ENCODE measurements at places on chromosomes 2 and 18.

GRCh38 chr2:230714136-230714480, 1.5 kb downstream of the CAB39 start:
- no peak for DNase-seq

DNA sequence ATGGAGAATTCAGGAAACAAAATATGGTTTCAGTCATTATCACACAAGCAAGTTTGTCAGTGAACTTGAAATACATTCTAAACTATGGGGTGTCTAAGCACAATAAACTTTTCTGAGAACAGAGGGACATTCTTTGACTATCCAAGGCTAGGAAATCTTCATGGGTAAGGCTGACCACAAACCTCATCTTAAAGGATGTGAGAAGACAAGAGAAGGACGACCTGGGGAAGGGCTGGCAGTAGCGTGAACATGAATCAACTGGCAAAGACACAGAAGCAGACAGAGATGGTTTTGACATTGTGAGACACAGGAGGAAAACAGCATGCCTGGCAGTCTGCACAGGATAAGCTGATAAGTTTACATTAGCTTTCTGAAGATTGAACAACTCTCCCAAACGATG, 752.4 kb upstream of the SLC8A1 start:
- no peak for DNase-seq

DNA sequence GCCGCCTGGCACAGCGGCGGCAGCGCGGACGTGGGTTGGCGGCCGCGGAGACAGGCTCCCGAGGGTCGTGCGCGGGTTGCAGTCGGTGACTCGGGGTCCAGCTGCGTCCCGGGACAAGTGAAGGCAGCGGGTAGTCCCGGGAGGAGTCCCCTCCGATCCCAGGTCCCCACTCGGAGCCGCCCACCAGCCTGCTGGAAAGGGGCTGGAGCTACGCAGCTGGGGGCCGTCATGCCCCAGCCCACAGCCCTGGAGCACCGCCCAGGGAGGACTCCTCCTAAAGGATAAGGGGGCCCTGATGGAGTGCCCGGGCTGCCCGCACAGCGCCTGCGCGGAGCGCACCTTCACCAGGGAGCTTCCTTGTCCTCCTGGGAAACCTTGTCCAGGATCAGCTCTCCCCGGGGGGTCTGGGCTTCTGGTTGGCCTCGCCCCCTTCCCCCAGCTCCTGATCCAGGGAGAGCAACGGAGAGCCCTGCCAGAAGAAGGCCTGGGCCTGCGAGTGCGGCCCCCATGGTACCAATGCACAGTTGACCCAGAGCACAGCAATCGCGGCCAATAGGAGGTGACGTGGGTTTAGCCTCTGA, 25.9 kb upstream of the ALPP start:
- no peak for DNase-seq

DNA sequence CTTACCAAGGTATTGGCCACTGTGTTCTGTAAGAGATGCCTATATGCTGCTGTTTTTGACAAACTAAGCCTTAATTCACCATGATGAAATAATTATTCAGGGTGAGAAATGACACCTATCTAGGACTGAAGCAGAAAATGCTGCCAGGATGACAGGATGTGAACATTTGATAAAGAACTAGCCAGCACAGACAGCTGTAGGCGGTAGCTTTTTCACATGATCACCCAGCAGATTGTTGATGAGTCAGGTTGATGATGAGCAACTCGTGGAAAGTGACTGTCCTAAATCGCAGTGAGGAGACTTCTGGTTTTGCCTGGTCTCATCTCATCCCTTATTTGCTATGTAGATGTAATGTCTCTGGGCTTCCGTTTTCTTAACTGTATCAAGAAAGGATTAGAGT, 144.1 kb downstream of the PRPF40A start:
- DNase-seq = peak; percentile 62

- DNase-seq = peak; percentile 49
Measured at GRCh38 chr18:57223144-57223870, 76.4 kb downstream of the BOD1L2 start.

GRCh38 chr2:99205491-99205890, 24.5 kb downstream of the MRPL30 start:
- no peak for DNase-seq

- DNase-seq = no peak
Measured at GRCh38 chr2:219628235-219628985, 980 bp downstream of the SLC4A3 start.

DNA sequence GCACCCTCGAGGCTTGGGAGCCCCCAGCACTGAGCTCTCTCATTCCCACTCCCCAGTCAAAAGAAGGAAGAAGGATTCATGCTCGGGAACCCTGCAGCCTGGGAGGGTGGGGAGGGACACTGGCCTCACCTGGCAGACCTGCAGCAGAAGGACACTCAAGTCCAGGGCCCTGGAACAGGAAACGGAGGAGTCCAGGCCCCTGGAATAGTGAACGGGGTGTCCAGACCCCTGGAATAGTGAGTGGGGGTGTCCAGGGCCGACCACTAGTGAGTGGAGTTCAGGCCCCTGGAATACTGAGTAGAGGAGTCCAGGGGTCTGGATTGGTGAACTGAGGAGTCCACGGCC, 292.5 kb downstream of the NDUFA10 start:
- DNase-seq = no peak

GRCh38 chr2:205675861-205676516, 6.3 kb upstream of the NRP2 start:
- DNase-seq = peak; percentile 60

DNA sequence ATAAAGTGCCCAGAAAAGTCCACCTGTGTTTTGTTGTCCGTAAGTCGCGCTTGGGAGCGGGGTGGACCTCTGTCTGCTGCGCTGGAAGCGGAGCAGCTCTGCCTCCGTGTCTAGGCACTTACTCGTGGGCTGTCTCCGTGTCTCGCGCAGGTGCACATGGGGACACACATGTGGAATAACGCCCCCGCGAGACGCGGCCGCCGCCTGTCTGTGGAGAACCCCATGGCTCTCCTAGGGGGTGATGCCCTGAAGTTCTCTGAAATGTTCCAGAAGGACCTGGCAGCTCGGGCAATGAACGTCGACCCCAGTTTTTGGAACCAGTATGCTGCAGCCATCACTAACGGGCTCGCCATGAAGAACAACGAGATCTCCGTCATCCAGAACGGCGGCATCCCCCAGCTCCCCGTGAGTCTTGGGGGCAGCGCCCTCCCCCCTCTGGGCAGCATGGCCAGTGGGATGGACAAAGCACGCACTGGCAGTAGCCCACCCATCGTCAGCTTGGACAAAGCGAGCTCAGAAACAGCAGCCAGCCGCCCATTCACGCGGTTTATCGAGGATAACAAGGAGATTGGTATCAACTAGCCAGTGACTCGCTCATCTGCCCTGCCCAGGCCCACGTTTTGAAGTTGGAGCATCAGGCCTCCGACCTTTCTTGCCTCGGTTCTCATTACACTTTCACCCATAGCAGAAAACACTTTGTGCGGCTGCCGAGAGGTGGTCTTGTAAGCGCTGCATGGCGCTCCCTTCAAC, 17.3 kb downstream of the SALL3 start:
- DNase-seq = no peak

DNA sequence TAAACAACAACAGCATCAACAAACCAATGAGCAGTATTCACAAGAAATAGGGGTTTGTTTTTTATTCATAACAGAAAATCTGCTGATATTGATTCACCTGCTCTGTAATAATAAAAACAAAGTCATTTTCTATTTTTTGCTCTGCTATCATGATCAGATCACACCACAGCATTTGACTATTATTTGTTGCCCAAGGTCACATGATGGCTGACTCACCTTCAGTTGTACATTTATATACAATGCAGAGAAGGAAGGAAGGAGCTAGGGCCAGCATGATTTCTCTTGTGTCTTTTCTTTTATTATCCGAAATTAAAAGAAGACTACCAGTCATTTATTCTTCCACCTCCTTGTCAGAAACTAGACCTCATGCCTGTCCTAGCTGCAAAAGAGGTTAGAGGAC, 1427.7 kb upstream of the CELF4 start:
- no peak for DNase-seq

DNA sequence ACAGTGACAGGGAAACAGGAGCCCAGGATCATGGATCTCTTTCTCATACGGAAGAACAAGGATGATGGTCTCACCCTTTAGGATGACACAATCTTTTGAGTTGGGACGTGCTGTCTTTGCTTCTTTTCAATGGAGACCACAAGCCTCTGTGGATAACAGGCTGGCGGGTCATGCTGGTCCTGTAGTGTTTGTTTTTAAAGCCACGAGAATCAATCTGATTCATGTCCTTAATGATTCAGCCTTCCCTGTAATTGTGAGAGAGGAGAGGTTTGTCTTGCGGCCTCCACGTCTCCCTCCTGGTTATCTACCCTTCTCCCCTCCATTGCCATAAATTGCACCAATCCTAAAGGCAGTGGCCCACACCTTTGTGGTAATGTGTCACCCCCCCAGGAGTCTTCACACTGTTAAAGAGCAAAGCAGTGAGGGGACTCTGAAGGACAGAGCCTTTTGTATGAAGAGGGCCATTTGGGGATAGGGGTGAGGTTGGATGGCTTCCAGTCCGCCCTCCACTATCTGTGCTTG, 87.7 kb upstream of the TGFA start:
- DNase-seq = no peak

- DNase-seq = no peak
Measured at GRCh38 chr2:68653034-68653433, 9.7 kb downstream of the PROKR1 start.

DNA sequence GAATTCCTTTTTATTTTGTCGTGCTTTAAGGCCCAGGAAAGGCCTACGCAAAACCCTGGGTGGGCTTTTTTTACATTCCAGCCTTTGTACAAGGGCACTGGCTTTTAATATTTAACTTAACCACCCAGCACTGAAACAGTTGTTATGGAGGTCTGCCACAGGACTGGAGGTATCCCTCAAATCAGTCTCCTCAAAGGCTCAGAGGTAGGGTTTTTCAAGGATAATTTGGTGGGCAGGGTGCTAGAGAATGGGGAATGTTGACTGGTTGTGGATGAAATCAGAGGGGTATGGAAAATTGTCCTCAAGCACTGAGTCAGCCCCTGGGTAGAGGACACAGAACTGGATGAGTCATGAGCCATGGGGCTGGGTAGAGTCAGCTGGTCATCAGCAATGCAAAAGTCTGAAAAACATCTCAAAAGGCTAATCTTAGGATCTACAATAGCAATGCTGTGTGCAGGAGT, 443.1 kb downstream of the THSD7B start:
- no peak for DNase-seq

DNA sequence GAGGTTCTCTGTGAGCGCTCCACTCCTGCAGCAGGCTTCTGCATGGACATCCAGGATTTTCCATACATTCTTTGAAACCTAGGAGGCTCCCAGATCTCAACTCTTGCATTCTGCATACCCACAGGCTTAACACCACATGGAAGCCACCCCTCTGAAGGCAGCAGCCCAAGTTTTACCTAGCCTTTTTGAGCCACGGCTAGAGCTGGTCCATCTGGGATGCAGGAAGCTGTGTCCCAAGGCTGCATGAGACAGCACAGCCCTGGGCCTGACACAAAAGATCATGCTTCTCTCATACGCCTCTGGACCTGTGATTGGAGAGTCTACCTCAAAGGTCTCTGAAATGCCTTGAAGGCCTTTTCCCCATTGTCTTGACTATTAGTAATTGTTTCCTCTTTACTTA, 53.6 kb upstream of the RPRM start:
- no peak for DNase-seq

GRCh38 chr2:167196461-167197252, 308.4 kb downstream of the XIRP2 start:
- DNase-seq = no peak

DNA sequence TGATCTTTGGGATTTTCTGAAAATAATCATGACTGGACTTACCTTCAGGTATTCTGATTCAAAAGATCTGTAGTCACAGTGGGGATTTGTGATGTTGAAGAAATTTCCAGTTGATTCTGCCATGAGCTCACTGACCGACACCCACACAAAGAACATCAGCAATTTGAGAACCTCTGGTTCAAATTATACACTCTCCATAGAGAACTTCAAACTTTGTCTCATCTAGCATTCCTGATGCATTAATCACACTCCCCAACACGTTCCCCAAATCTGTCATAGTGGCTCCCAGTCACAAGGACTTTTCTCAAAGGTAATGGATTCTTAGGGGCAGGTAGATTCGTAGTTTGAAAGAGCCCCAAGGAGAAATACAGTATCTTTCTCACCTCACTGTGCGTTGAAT, 584.3 kb downstream of the FBXO15 start:
- no peak for DNase-seq

DNA sequence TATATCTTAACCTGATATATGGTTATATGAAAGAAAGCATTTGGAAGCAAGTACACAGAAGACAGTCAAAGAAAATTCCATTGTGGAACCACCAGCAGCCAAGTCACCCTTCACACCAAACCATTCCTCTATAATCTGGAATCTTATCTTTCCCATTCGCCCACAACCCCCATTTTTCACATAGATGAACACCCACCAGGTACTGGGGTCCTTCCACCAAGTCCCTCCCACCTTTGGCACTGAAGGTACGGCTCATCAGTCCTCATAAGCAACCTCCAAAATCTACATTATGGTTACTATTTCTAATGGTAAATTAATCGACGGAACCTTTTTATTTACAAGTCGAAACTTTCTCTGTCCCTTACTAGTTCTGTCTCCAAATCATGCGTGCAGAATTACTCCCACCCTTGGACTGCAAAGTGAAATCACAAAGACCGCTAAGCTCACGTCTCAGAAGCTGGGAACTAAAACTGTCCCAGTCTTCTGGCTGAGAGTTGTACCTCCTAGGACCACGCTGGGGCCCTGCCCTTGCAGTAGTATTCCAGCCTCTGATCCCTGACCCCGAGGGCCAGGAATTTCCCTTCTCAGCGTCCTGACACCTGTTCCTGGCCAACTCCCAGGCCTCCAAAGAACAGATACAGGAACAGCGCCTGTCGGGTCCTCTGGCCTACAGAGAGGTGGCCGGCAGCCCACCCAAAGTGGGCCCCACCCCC, 702 bp downstream of the OLA1 start:
- no peak for DNase-seq

DNA sequence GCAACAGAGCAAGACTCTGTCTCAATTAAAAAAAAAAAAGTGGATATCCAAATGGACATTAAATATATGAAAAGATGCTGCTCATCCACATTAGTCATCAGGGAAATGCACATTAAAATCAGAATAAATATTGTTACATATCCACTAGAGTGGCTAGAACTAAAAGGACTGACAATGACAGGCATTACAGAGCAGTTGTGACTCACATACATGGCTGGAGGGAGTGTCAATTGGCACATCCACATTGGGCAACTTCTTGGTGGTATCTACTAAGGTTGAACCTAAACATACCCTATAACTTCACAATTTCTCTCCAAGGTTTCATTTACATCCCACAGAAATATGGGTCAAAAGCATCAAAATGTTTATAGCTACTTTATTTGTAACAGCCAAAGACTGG, 14.0 kb upstream of the DNER start:
- DNase-seq = no peak

- no peak for DNase-seq
Measured at GRCh38 chr2:212384027-212384426, 154.6 kb downstream of the ERBB4 start.

- DNase-seq = no peak
Measured at GRCh38 chr2:220930271-220931076, 641.6 kb downstream of the EPHA4 start.

DNA sequence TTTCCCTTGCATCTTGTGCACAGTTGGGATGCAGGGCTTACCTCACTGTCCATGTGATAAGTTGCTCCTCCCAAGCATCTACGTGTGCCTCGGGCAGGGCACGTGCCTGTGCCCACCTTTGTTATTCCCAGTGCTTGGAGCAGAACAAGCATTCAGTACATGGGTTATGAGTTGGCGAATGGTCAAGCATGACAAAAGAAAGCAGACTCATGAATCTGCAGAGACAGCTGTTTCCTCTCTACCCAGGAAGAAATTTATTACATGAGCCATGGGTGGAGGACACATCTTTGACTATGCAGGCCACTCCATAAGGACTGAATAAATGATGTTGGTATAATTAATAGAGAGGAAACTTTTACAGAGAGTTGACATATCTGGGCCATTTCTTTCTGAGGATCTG, 127.8 kb downstream of the TPGS2 start:
- no peak for DNase-seq
